NT2/D1 (cell line): ENCODE measurements at places on chromosomes 1 and 21.

DNA sequence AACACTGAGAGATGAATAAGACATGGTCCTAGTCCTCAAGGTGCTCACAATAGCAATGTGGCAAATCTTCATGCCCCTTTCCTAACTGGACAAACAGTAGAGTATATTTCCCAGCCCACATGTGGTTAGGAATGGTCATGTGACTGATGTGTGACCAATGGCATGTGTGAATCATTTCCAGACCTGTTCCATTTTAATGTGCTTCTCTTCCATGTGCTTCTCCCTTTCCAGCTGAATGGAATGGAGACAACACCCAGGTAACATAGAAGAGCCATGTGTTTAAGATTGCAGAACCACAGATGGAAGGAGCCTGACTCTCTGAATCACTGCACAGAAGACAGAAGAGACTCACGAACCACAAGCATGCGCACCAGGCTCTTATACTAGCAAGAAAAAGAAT, 409.9 kb upstream of the NFIA start:
- DNase-seq = no peak

- DNase-seq = no peak
Measured at GRCh38 chr21:32329776-32330175, 31.1 kb downstream of the MRAP start.

GRCh38 chr1:2639607-2640521, 7.0 kb upstream of the MMEL1 start:
- no peak for DNase-seq

DNA sequence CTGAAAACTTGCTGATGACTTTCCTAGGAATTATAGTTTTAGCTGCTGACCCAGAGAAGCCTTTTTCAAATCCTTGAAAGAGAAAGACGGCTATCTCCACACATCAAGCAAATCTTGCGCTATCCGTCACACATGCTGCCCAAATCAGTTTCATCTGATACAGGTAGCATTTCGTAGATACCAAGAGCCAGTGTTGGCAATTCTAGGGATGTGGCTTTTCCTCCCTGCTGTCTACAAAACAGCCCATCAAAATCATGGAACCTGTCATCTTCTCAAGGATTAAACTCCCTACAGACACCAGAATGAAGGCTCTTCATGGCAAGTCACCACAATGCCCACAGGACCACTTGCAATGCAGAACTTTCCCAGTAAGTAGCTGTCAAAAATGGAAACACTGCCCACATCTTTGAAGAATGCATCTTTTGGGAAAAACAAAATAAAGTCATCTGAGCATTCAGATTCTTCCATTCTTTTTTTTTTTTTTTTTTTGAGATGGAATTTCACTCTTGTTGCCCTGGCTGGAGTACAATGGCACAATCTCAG, 10.4 kb downstream of the STX6 start:
- no peak for DNase-seq

DNA sequence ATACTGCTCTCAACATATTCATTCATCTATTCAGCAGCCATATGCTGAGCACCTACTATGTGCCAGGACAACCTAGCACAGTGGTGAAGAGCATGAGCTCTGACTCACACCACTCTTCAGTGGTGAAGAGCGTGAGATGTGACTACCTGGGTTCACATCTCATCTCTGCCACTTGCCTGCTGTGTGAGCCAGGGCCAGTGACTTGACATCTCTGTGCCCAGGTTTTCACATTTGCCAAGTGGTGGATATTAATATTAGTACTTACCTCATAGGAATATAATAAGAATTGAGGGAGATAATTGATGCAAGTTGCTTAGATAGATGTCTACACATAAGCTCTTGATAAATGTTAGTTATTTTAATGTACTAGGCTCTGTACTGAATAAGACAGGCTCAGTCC, 488.9 kb downstream of the PTPRU start:
- DNase-seq = no peak

GRCh38 chr1:106998431-106999002, 58.0 kb upstream of the PRMT6 start:
- no peak for DNase-seq

DNA sequence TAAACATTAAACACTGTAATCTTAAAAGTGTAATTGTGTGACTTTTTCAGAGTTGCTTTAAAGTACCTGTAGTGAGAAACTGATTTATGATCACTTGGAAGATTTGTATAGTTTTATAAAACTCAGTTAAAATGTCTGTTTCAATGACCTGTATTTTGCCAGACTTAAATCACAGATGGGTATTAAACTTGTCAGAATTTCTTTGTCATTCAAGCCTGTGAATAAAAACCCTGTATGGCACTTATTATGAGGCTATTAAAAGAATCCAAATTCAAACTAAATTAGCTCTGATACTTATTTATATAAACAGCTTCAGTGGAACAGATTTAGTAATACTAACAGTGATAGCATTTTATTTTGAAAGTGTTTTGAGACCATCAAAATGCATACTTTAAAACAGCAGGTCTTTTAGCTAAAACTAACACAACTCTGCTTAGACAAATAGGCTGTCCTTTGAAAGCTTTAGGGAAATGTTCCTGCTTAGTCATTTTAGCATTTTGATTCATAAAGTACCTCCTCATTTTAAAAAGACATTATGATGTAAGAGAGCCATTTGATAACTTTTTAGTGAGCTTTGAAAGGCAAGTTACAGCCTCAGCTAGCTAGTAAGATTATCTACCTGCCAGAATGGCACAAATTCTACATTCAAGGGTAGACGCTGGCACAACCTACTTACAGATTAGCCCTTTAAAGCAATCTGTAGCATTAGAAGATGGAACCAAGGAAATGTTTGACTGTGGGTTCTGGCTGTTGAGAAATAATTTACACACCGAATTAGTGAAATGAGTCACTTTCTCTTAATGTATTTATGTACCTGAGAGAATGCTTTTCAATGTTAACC, 9.4 kb downstream of the SOD1 start:
- DNase-seq = no peak

DNA sequence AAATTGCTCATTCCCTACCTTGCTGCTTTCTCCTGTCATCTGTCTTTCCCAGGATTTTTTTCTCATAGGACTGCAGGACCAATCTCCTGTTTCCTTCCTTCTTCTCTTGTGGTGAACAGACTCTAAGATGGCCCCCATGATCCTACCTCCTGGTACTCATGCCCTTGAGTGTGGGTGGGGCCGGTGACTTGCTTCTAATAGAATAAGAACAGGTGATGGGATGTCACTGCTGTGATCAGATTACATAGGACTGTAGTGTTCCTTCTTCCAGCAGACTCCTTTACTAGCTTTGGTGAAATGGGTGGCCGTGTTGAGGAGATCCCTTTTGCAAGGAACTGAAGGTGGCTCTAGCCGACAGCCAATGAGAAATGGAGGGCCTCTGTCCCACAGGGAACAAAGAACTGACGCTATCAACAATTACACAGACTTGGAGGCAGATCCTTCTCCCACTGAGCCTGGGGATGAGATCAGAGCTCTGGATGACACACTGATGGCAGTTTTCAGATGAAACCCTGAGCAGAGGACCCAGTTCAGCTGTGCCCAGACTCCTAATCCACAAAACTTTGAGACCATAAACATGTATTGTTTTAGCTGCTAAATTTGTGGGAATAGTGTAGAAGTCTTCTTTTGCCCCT, 7.5 kb downstream of the GSTM3 start:
- no peak for DNase-seq

GRCh38 chr1:77322061-77322900, 40.5 kb downstream of the AK5 start:
- peak; percentile 11 for DNase-seq

DNA sequence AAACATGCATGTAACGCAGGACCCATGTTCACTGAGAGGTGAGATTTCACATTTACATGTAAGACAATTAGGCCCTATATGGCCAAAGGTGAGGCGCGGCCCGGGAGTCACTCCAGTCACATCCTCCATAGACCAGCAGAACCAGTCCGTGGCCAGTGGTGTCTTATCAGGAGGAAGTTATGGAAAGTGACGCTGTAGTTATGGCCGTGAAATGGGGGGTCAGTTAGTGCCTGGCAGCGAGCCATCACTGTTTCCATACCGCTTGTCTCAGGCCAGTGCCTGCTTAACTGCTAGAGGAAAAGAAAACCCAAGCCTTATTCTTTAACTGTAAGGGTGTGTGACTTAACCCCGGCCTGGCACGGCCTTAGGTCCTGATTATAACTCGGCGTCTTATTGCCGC, 6.1 kb downstream of the C1orf159 start:
- no peak for DNase-seq
